Sigmoid colon (tissue), 7 donors: ENCODE measurements at places on chromosomes 3 and 15. TPM values are rescaled to one million over a fixed set of nuclear protein-coding genes. Genes with fewer than 3 reads are reported as not detected.

GRCh38 chr3:176275113-176275512 lies 922.2 kb downstream of the TBL1XR1 start:
- no peaks in the 10 kb centered on the region for H3K27me3 ChIP-seq
- no peak overlapping the region for H3K27ac ChIP-seq
- H3K36me3 ChIP-seq, result no peaks in the 10 kb centered on the region
- no peak for DNase-seq
- no peaks in the 10 kb centered on the region for H3K4me1 ChIP-seq
- no peak overlapping the region for H3K4me3 ChIP-seq

The AADAC gene
- not detected for total RNA-seq

GRCh38 chr3:151452368-151452767 lies 8.5 kb downstream of the IGSF10 start:
- H3K36me3 ChIP-seq, result no peaks in the 10 kb centered on the region

The GP5 gene
- total RNA-seq, result not detected

GRCh38 chr15:94053626-94054025 lies 177.7 kb upstream of the MCTP2 start:
- H3K36me3 ChIP-seq, result no peaks in the 10 kb centered on the region
- no peak for DNase-seq
- H3K4me1 ChIP-seq, result no peaks in the 10 kb centered on the region

- H3K27me3 ChIP-seq, result no peaks in the 10 kb centered on the region
- H3K4me1 ChIP-seq, result no peaks in the 10 kb centered on the region
- no peak overlapping the region for H3K4me3 ChIP-seq
- H3K27ac ChIP-seq, result no peak overlapping the region
- DNase-seq, result no peak
Observed at GRCh38 chr3:89179355-89180001, 72.1 kb downstream of the EPHA3 start.

- no peak for DNase-seq
- H3K4me3 ChIP-seq, result no peak overlapping the region
- no peaks in the 10 kb centered on the region for H3K36me3 ChIP-seq
- H3K27ac ChIP-seq, result no peak overlapping the region
- no peaks in the 10 kb centered on the region for H3K27me3 ChIP-seq
- no peaks in the 10 kb centered on the region for H3K4me1 ChIP-seq
Observed at GRCh38 chr15:56813995-56814394, 80.7 kb upstream of the ZNF280D start.

The SLC12A1 gene
- total RNA-seq, result not detected

- H3K4me3 ChIP-seq, result no peak overlapping the region
- no peaks in the 10 kb centered on the region for H3K27me3 ChIP-seq
Observed at GRCh38 chr3:148998297-148998696, 7.0 kb downstream of the GYG1 start.

- no peaks in the 10 kb centered on the region for H3K36me3 ChIP-seq
- DNase-seq, result no peak
- peaks cover 66% of the 10 kb centered on the region for H3K4me1 ChIP-seq
- no peaks in the 10 kb centered on the region for H3K27me3 ChIP-seq
- no peak overlapping the region for H3K4me3 ChIP-seq
Observed at GRCh38 chr3:157104928-157105652, 54.9 kb downstream of the CCNL1 start.

The CEMIP gene
- not detected for total RNA-seq

The ISL2 gene
- total RNA-seq, result 3.0 TPM

GRCh38 chr3:32175607-32176197 lies 62.8 kb upstream of the CMTM8 start:
- H3K4me3 ChIP-seq, result no peak overlapping the region
- no peaks in the 10 kb centered on the region for H3K4me1 ChIP-seq
- H3K27ac ChIP-seq, result no peak overlapping the region
- H3K27me3 ChIP-seq, result no peaks in the 10 kb centered on the region
- no peak for DNase-seq
